Retinal pigment epithelial cell (primary cell): ENCODE measurements at places on chromosomes 12 and 14.

DNA sequence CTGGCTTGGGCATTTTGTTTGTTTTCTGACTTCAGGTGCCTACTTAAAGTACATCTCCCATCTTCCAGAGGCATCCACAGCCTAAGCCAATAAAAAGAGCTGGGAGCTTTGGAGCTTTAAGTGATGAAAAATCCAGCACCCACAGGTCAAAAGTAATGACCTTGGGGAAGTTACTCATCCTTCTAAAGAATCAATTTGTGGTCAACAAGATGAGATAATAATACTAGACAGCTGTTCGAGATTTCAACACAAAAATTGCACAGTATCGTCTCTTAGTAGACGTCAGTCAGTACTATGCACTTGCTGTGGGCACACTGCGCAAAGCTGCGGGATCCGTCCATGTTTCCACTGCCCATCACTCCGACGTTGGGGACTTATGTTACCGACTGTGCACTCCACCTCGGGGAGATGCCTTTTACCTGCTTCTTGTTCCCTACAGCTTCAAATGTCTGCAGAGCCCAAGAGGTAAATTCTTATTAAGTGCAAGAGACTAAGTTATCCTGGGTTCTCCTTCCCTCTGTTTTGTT, 1.3 kb downstream of the ST8SIA1 start:
- DNase-seq = no peak

GRCh38 chr12:128968668-128969067, 115.4 kb downstream of the GLT1D1 start:
- DNase-seq = no peak

DNA sequence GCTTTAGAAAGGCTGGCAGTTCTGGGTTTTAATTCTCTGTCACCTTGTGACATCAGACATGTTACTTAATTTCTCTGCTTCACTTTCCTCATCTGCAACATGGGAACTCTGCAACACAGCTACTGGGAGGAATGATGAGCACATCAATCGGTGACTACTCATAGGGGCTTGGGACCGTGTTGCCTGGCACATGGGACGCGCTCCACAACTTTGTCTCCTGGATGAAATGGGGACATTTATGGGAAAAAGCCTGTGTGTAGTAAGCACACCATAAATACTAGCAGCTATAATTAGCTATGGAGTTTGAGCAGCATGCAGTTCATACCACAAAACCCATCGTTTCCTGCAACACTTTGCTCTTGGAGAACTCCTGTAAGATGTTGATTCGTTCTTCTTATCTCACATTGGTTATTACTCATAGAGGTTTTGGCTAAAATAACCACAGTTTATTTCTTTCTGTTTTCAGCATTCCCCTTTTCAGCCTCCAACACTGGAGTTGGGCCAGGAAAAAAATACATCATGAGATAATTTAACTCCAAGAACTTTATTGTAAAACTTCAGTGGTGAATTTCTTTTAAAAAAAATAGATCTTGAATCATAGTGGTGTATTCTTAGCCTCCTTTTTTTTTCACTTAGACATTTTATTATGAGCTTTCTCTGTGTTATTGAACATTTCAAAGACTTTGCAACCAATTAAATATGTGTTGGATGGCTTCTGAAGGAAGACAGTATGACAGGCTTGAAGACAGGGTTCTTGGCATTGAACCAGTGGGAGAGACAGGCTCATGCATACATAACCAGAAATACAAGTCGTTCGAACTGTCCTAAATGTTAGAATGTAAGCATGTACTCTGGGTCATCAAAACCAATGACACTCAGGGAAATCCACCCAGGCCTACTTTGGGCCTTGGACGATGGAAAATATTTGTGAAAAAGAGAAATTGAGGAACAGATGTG, 72.7 kb downstream of the RIN3 start:
- peak; percentile 69 for DNase-seq

DNA sequence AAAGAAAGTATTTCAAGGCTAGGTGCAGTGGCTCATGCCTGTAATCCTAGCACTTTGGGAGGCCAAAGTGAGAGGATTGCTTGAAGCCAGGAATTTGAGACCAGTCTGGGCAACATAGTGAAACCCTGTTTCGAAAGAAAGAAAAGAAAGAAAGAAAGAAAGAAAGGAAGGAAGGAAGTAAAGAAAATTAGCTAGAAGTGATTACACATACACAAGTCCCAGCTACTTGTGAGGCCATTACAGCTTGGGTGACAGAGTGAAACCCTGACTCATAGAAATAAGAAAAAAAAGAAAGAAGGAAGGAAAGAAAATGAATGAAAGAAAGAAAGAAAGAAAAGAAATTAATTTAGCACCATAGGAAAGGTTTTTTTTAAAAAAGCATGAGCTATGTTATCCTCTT, 33.3 kb upstream of the PPP1CC start:
- no peak for DNase-seq

- DNase-seq = no peak
These were observed 244.0 kb downstream of the SNAPC1 start for GRCh38 chr14:62006116-62006731.

GRCh38 chr12:63164911-63165310, 13.9 kb upstream of the AVPR1A start:
- no peak for DNase-seq
